Hepatocyte (in vitro differentiated cells): ENCODE measurements at places on chromosomes 11 and 22. TPM values are rescaled to one million over a fixed set of nuclear protein-coding genes. Genes with fewer than 3 reads are reported as not detected.
A peak's percentile ranks its signal among the peaks of the same experiment; 100 is the strongest.

DNA sequence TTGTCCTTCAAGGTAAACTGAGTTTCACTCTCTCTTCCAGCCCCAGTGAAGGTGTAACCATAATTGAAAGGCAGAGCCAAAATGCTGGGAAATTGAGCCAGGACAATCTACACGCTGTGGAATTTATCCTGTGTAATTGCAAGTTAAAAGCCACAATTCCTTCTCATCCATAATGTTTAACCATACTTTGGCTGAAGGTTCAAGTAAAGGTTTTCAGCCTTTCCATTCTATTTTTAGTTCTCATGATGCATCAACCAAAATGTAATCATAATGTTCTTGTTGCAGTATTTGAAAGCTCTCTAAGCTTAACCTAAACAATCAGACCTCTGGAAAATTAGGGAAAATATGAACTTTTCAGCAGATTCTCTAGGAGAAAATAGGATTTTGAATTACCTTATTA, 14.0 kb upstream of the ARHGAP42 start:
- DNase-seq: no peak

DNA sequence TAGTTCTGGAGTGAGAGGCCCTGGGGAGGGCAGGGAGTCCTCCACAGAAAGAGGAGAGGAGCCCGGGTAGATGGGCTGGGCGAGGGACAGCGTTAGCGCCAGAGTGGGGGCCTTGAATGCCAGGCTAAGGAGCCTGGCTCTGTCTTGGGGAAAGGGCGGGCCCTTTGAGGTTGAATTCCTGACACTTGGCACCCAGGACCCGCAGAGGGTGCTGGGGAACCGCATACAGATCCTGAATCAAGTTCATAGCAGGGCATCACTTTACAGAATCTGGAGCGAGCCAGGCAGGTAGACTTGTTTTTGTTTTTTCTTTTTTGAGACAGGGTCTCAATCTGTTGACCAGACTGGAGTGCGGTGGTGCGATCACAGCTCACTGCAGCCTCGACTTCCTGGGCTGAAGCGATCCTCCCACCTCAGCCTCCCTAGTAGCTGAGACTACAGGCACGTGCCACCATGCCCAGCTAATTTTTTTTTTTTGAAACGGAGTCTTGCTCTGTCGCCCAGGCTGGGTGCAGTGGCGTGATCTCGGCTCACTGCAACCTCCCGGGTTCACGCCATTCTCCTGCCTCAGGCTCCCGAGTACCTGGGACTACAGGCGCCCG, 6.1 kb downstream of the CARNS1 start:
- DNase-seq: no peak

DNA sequence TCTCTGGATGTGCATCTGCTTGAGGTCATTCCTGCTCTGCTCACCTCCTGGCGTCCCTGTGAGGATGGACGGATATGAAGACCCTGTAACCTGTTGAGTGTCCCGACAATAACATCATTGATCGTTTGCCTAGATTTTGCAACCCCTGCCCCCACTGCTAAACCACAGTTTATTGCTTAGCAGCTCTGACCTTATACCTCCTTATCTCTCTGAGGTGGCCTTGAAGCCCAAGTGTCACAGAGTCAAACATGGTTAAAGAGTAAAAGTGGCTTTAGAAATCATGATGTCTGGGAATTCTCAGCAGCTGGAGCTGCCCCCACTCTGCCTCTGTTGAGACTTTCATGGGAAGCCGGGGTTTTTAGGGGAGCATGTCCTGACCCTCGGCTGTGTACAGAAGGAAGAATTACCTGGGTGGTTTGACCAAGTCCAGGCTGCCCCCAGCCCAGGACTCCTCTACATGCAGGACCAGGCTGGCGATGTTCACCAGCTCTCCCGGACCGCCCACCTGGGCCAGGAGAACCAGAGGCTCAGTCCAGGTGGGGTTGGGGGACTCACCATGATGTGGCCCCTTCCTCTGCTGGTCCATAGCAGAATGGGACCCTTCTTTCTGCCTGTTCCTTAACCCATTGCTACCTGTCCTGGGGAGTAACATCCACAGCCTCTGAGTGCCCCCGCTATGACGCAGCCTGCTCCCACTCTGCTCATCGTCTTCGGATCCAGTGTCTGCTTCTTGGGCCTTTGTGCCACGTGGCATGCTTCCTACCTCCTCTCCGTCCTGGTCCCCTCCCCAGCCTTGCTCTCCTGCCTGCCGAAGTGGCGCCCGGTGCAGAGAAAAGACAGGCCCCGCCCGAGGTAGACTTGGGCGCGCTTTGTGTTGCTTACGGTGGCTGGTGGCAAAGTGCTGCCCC, 33.4 kb upstream of the FTH1 start:
- DNase-seq: no peak

GRCh38 chr11:2348986-2349385, 28.1 kb upstream of the CD81 start:
- no peak for DNase-seq

GRCh38 chr22:20440637-20441591, 3.3 kb upstream of the SCARF2 start:
- no peak for DNase-seq

GRCh38 chr22:32509045-32509444, 34.4 kb downstream of the FBXO7 start:
- no peak for DNase-seq

DNA sequence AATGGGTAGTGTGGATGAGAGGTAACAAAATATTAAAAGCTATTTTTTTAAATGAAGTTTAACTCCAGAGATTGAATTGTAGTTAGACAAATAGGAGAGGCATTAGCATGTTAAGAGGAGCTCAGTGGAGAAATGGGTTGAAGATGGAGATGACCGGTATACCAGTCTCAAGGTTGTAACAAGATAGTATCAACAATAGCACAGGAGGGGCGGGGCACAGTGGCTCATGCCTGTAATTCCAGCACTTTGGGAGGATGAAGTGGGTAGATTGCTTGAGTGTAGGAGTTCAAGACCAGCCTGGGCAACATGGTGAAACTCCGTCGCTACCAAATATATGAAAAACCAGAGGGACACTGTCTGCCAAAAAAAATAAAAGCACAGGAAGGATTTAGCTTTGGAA, 6.0 kb upstream of the ANKRD42 start:
- no peak for DNase-seq

DNA sequence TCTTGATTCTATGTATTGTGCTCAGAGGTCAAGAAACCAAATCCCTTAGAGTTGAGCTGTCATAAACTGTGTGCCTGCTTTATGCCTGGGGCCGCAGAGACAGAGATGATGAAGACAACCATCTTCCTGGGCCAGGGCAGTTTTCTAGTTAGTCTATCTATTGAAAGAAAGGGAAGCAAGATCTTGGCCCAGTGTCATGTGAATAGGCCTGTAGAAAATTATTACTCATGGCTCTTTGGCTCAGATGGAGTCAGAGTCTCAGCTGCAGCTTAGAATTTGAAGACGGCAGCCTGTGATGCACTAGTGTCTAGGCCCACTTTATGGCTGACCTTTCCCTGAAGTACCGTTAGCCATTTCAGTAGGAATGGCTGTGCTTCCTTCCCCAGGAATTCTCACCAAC, 112.0 kb downstream of the DBX1 start:
- no peak for DNase-seq

GRCh38 chr11:67441731-67442351, 1.4 kb downstream of the CORO1B start:
- DNase-seq: no peak

DNA sequence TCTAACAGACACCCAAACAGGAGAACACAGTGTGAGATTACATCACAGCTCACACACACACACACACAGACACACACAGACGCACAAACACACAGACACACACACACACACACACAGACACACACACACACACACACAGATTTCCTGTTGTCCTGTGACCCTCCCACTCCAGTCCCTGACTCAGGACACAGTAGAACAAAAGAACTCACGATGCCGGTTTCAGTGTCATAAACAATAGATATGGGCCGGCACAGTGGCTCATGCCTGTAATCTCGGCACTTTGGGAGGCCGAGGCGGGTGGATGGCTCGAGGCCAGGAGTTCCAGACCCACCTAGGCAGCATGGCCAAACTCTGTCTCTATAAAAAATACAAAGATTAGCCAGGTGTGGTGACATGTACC, 13.8 kb upstream of the KAT5 start:
- no peak for DNase-seq

GRCh38 chr22:48263431-48263765, 1500.9 kb downstream of the TBC1D22A start:
- no peak for DNase-seq

DNA sequence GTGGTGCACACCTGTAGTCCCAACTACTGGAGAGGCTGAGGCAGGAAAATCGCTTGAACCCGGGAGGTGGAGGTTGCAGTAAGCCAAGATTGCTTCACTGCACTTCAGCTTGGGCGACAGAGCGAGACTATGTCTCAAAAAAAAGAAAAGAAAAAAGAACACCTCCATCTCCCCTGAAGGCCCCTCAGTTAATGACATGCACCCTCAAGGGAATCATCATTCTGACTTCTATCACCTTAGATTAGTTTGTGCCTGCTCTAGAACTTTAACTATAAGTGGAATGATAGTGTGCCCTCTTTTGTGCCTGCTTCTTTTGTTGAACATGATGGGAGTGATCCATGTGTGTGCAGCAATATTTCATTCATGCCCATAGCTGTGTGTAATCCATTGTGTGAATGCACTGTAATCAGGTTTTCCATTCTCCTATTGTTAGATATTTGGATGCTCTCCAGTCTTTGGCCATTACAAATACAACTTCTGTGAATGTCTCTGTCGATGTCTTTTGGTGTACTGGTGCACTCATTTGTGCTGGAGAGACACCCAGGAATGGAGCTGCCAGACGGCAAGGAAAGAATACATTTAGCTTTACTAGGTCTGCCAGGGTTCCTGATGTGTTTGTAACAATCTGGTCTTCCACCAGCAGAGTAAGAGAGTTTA, 883 bp upstream of the VPREB3 start:
- no peak for DNase-seq

- DNase-seq: peak; percentile 2
Observed at GRCh38 chr11:72226701-72227100, 2.1 kb downstream of the INPPL1 start.

DNA sequence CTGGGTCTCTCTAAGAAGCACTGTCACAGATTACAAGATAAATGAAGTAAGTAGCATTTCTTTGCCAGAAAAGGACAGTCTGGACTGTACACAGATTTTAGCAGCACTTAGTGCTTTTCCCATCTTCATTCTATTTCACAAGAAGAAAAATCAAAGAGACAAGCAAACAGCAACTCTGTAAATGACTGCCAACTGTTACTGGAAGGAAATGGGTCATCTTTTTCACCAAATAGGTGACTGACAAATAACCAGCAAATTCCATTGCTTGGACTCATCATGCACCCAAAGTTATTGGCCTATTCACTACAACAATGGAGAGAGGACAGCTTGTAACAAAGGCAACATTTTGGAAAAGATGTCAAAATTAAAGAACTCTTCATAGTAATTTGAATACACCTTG, 28.9 kb upstream of the CARD18 start:
- DNase-seq: no peak

DNA sequence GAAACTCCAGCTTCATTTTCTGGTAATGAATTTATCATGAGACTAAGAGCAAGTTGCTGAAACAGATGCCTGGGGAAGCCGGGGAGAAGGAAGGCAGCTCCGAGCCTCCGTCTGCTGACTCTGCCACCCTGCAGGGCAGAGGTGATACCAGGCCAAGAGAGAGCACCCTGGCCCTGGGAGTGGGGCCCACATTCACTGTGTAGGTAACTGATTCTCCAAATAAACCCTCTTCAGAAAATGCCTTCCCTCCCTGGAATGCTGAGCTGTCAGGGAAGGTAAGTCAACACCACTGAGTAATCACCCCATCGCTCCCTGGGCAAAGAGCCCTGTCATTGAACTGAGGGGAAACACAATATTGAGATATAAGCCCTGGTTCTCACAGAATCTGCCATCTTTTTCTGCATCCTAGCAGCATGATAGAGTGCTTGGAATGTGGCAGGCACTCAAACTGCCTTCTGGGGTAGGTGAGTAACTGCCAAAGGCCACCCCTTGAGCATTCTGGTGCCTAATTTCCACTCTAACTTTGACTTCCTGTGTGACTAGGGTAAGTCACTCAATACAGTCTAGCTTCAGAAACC, 147.6 kb downstream of the SPATA19 start:
- no peak for DNase-seq

GRCh38 chr11:74307434-74307833, 4.0 kb downstream of the P4HA3 start:
- peak; percentile 30 for DNase-seq

DNA sequence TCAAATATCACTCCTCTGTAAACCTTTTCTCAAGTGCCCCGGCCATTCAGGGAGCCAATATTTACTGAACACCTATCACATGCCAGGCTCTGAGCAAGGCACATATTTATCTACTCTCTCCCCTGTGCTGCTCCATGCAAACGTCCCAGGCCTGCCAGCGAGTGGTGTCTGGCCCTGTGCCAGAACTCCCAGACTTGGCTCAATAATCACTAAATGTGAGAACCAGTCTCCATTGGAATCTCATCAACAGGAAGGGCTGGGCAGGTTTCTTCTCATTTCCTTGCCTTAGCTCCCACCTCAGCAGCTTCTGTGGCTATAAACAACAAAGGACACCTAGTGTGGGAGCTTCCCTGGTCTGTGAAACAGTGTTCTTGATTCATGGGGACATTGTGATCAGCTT, 21.7 kb downstream of the RASSF10 start:
- DNase-seq: peak; percentile 21

DNA sequence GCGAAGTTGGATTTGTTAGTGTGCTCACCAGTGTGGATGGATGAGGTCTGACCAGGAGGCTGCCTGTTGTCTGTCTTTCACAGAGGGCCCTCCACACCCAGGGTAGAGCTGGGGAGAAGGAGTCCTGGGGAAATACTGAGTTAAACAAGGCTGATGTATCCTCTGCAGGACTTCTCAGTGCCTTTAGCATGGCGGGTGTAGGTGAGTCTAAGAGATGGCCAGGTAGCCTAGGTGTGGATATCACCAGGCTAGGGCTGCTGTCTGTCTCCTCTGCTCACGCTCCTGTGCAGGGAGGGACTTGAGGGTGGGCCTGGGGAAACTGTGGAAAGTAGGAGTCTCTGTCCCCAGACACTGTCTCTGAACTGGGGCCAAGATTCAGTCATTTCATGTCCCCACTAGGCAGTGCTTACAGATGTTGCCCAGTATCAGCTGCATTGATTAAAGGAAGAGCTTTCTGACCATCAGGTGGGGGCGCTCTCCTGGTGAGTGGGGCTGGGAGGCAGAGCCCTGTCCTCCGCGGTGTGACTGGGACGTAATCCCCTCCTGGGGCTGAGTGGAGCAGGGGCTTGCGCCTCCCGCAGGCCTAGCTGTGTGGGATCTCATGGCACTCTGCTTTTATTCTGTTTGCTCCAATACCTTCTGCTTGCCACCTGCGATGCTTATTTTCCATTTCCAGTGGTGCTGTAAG, 35.5 kb upstream of the CCDC188 start:
- no peak for DNase-seq

OR5B17 gene
- total RNA-seq: not detected in 2 replicates

GTSE1 gene
- 2.6 and 4.4 TPM in 2 replicates for total RNA-seq

SELENOM gene
- 130 and 156 TPM in 2 replicates for total RNA-seq

MMP12 gene
- total RNA-seq: 0.57 and 0.96 TPM in 2 replicates

C1QTNF6 gene
- 17.9 and 23.6 TPM in 2 replicates for total RNA-seq

GPR83 gene
- total RNA-seq: 0.08 TPM in 1 of 2 replicates, not detected in the other

FAM111B gene
- 4.2 and 5.4 TPM in 2 replicates for total RNA-seq

BATF2 gene
- total RNA-seq: 0.68 and 1.9 TPM in 2 replicates

OR5B3 gene
- total RNA-seq: not detected in 2 replicates

WBP2NL gene
- not detected in 2 replicates for total RNA-seq

LRP4 gene
- total RNA-seq: 7.1 and 8.0 TPM in 2 replicates

TMEM191C gene
- total RNA-seq: 5.9 and 13.4 TPM in 2 replicates
